ENCODE measurements at places on chromosomes 7 and 10.

- no peak for DNase-seq
Observed at GRCh38 chr7:45974540-45975360, 53.7 kb upstream of the IGFBP3 start.

DNA sequence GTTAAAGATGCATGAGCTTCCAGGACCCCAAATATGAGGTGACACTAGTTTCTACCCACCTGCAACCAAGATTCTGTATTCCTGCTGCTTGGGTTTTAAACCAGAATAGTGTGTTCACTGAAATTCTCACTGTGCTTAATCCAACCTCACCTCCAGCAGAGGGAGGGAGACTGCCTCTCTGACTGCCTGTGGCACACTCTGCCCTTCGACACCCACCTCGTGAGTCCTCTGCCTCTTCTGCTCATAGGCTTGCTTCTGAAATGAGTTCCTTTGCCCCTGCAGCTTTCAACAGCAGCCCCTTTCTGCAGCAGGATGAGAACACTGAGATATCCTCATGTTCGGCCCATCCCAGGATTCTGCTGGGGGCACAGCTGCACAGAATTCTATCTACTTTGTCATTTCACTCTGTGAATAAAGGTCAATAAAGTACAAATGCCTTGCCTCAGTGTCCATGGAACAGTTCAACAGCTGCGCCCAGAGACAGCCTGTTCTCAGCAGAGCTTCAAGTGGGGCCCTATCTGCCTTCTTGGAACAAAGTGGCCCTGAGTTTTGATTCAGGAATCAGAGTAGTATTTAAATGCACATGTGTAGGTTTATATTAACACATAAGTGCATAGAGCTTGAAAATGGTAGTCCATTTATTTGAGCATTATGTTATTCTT, 632.5 kb downstream of the TNS3 start:
- no peak for DNase-seq

DNA sequence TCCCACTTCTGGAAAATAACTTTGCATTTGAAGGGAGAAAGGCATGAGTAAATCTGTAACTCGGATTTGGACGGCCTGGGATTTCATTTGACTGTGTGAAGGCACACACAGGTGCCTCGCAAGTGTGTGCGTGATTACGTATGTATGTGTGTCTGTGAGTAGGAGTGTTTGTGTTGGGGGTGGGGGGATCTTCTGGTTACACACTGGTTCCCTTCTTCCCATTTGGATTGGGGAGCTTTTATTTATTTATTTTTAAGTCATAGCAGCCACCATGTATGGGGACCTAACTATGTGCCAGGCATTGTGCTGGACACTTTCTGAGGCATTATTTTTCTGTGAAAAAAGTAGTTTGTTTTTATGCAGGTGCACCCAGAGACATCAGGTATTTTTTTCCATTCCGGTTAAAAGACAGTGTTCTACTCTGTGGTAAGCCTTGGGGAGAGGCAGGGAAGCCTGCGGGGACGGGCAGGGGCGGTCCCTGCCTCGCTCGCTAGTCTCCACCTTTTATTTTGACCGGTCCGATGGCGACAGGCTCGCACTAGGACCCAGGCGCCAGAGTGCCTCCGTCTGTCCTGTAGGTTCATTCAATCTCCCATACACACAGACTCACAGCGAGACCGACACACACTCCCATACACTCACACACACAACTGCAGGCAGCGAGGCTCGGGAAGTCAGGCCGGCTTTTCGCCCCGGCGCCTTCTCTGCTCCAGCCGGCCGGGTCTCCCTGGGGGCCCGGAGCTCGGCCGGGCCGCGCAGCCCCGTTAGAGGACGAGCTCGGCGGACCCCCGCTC, at the start of gene MXI1:
Gene MXI1 (plus strand): TSS at position 595 of the 794 bp plus-strand sequence. CDS start 204 bp downstream, outside the sequence.
- DNase-seq, result peak; percentile 19

GRCh38 chr10:75598998-75599397, 167.6 kb downstream of the LRMDA start:
- DNase-seq, result no peak

DNA sequence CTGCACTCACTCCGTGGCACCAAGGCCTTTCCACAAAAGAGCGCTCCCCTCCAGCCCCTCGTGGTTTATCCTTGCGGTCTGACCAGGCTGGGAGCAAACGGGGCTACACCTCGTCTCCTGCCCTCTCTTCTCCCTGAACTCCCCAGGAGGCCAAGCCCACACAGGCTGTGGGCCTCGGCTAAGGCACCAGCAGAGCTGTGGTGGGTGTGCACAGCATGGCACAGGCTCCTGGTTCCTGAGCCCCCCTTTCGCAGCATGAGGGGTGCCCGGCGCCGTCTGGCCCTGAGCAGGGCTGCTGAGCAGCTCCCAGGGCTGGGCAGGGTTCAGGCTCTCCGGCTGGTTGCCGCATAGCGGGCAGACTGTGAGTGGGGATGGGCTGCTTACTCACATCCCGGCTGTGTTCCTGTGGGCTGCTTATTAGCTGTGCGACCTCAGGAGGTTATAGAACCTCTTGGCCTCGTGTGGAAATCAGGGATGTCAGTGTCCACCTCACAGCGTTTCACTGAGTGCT, 90.4 kb downstream of the ZMIZ1 start:
- DNase-seq, result no peak

DNA sequence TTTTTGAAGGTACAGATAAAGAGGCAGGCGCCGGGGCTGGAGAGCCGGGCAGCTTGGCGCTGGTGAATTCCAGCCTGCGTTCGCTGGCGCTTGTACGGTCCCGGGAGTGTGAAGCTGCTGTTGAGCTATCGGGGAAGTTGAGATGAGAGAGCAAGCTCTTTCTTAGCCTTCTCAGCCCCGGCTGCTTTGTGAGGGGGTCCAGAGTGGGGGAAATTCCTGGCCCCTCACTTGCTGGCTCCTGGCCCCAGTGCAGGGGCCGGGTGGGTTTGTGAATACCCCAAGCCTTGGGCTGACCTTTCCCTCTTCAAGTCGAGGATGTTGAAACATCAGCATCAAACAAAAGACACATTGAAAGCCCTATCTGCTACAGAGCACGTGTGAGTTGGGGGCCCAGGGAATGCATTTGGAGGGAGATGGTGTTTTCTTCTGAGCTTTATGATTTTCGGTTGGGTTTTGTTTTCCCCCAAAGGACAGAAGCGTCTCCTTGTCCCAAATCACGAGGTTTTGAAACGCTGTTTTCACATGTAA, 2.7 kb downstream of the ZMIZ1 start:
- no peak for DNase-seq

GRCh38 chr7:130181263-130181605, 24.0 kb downstream of the TMEM209 start:
- no peak for DNase-seq

- DNase-seq, result no peak
Observed at GRCh38 chr10:44427479-44427878, 42.6 kb upstream of the CXCL12 start.

DNA sequence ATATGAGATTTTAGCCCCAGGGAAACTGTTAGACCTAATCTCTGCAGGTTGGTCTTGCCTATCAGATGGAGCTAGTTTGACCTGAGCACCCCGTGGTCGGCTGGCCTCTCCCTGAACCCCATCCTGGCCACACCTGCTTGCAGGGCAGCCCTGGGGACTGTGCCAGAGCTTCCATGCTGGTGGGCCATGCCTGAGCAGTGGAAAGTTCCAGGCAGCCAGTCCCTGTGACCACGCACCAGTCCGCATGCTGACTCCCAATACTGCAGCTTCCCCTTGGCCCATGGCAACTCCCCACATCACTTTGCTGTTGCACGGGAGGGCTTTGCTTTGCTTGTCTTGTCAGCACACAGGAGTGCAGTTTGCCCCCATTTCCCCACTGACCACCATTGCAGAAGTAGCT, 427.8 kb upstream of the SEMA3D start:
- DNase-seq, result no peak

DNA sequence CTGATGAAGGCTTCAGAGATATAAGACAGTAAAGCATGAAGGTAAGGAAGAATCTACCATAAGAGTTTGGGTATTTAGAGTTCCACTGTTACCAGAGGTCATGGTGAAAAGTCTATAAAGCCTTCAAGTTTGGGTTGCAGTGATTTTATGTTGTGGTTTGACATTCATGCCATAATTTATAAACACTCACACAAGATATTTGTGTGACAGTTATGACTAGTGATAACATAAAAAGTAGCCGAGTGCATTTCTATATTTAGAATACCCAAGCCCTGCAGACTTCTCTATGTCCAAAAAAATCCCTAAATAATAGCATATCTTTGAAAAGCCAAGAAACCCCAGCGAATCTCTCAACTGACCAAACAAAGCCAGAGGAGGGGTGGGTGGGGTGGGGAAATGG, 229.9 kb downstream of the CXCL12 start:
- no peak for DNase-seq

DNA sequence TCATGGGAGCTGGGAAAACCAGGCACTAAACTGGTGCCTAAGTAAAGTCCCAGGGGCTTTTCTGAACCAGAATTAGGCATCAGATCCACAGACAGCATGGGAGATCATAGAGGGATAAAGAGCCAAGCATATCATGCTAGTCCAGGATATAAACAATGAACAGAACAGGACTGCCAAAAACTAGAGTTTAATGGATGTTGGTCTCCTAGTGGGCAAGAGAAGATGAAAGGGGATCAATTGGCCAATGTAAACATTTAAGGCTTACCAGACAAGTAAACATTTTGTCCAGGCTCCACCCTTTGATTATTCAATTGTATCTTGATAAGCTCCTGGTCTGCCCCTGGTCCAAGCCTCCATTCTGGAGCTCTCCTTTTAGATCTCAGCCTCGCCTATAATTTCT, 18.9 kb downstream of the MACC1 start:
- no peak for DNase-seq

DNA sequence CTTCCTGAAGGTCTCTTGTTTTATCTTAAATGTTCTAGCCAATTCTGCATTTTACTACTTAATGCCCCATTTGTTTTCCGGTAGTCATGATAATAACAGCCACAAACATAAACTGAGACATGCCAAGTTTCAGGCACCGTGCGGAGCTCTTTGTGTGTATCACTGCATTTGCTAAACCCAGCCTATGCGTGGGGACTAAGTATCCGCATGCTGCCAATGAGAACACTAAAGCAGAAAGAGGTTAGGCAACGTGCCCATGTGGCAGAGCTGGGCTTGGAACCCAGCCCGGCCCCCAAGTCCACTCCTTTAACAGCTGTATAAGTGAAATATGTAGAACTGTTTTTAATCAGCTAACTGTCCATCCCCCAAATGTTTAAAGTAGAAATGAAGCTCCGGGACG, 54.1 kb downstream of the SLIT1 start:
- DNase-seq, result no peak

DNA sequence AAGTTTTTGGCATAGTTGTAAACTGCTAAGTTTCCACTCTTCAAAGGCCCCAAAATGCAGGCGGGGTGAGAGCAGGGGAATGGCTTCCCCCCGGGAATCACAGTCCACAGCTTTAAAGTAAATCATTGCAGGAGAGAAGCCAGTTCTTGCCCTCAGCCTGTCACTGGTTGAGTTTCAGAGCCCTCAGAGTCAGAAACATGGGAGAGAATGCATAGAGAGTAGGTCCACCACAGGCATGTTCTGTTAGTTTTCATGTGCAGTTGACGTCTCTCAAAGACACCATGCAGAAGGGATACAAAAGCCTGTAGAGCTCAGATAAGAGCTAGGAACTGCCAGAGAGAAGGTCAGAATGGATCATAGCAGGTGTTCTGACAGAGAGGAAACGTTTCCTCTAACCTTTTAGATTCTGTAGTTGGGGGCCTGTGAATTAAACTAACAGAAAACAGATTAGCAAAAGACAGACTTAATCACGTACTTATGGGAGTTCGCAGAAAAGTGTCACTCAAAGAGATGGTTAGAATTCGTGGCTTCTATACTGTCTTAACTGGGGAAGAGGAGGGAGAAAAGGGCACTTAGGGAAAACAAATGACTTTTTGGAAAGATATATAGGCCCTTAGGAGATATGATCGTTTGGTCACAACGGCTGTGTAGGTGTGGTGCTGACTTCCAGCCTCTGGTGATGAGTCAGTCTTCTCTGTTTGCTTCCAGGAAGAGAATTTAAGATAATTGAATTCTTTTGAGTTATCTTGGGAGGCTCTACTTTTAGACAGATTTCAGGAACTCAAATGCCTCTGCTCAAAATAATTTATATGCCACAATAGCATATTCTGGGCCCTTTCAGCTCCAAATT, 48.0 kb upstream of the MSRB2 start:
- no peak for DNase-seq

DNA sequence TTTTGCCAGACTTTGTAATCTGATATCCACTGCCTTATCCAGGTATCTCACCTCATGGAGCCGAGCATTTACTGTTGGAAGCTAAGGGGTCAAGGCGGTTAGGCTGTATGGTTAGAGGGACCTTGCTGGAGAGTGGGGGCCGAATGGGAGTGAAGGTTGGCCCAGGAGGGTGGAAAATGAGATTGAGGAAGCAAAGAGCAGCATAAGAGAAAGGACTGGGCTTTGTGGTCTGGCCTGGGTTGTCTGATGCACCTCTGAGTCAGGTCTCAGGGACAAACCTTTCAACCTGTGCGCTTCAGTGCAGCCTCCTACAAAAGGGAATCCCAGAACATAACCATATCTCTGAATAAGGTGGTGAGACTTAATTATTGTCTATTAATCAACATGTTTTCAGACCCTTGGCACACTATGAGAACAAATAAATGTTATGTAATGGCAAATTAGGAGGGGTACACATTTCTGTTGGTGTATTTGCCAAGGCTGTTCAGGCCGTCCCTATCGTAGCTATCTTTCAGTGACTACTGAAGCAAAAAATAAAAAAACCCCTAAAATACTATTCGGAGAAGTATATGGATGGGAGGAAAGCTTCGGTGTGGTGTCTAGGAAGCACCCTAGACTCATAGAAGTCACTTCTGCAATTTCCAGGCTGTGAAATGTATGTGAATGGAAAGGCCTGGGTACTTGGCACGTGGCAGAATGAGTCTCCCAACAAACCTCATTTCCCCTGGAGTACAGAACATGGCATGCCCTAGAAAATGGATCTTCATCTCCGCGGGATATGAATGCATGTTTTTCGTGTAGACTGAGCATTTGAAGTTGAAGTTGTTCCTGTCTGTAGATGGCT, 4.3 kb downstream of the CAMK1D start:
- DNase-seq, result no peak

- DNase-seq, result no peak
Observed at GRCh38 chr7:44062903-44063295, 2.5 kb downstream of the PGAM2 start.

- no peak for DNase-seq
Observed at GRCh38 chr7:11625669-11626068, 206.3 kb downstream of the THSD7A start.

DNA sequence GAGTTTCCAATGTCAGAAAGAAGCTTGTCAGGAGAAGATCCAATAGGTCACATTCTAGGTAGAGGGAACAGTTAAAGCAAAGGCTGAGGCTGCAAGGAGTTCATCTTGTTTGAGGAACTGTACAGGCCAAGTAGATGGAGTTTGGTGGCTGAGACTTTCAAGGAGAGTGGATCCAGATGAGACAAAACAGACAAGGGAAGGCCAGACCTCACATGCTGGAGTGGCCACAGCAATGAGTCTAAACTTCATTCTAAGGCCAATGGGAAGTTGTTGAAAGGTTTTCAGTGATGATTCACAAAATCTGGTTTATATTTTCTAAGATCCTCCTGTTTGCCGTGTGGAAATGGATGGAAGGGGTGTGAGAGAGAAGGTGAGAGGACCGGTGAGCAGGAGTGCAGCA, 40.0 kb downstream of the EPDR1 start:
- no peak for DNase-seq

GRCh38 chr7:75624134-75624832, 114.5 kb downstream of the HIP1 start:
- no peak for DNase-seq

- DNase-seq, result no peak
Observed at GRCh38 chr7:36969376-36969775, 245.1 kb upstream of the AOAH start.
